ENCODE measurements at places on chromosomes 6 and 20.

DNA sequence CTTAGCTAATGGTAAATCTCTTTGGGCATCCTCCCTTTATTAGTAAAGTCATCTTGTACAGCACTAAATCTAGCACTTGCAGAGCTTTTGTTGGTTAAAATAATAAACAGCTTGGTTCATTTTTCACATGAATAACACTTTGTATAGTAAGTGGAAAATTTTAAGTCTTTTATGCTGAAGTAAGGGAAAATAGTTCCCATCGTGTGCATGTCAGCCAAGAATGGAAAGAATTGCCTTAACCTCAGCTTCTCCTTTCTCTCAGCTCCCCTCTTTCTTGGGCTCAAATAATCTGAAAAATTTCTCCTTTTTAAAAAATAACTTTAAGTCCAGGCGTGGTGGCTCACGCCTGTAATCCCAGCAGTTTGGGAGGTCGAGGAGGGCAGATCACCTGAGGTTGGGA is 16.6 kb downstream of the SNRPC start:
- DNase-seq: no peak

GRCh38 chr6:79250559-79250958 is 16.1 kb upstream of the HMGN3 start:
- no peak for DNase-seq

DNA sequence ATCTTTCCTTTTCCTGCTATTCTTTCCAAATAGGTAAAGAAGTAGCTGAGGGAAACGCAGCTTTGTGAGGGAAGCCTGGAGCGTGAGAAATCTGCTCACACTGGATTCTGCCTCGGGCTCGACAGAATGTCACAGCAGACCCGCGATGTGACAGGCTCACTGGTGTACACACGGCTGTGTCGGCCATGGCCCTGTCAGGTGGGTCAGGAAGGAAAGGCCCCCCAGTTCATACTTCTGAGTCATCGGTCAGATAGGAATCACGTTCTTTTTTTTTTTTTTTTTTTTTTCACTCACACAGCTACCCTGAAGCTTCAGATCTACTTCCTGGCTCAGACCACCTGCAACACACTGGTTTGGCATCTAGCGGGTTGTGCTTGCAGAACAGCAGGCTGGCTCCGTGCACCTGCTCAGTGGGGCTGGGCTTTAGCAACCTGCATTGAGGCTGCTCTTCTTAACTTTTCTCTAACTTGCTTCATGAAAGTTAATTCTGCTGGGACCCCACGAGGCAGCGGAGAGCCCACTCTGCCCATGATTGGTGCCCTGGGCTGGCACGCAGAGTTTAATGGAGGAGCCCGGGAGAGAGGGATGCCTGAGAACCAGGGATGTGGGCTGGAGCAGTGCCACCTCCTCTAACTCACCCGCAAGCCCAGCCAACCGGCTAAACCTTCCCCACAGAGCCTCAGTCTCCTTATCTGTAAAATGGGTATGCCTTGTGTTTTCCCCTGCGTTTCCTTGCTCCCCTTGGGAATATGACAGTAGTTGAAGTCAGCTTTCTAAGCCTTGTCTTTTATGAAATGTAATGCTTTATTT is 61.5 kb upstream of the FNDC1 start:
- DNase-seq: peak; percentile 24

- DNase-seq: no peak
These were observed 1195.9 kb upstream of the MAP3K7 start for GRCh38 chr6:91782802-91783201.

DNA sequence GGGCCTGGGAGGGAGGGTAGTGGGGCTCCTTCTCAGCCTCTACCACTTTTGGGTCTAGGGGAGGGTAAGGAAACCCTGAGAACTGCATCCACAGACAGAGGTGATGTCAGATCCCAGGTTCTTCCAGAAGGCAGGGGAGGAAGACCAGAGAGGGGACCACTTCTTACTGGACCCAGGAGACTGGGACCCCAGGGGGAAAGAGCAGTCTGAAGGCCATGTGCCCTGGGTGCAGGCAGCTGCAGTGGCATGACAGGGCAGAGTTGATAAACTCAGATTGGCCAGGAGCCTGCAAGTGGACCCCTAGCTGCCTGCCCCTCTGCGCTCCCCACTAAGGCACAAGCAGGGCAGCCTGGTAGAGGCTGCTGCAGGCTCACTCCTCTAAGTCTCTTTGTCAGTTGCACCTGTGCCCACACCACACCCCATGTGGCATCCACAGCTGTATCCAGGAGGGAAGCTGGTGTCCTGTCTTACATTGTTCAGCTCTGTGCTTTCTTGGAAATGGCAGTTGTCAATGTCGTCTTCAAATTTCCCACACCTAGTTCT is 2.7 kb downstream of the CST9L start:
- no peak for DNase-seq

DNA sequence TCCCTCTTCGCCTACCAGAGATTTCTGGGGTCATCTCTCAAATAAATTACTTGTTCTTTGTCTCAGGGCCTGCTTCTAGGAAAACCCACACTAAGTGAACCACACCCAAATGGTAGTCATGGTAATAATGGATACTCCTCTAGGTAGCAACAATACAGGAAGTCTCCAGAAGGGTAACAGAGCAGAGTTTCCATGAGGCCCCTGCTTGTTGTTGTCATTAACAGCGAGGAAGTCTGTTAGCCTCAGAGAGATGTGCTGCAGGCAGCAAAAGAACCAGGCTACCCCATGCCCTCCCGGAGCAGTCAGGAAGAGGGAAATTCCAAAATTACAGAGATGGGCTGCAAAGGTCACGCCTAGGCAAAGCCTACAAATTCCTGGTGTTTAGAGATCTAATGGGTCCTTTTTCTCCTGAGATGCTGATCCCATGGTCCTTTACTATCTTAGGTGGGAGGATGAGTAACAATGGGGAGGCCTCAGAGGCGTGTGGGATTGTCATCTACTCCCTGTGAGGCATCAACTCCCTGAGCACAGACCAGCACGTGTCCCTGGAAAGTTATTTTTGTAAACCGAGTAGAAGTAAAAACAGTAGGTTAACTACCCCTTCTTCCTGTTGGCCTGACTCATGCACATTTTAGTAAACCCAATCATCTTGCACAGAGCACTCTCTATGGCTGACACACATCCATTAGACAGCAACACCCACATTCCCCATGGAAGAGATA is 10.1 kb downstream of the ISM1 start:
- DNase-seq: no peak

- no peak for DNase-seq
These were observed 499.4 kb upstream of the NOX3 start for GRCh38 chr6:155955038-155955437.

DNA sequence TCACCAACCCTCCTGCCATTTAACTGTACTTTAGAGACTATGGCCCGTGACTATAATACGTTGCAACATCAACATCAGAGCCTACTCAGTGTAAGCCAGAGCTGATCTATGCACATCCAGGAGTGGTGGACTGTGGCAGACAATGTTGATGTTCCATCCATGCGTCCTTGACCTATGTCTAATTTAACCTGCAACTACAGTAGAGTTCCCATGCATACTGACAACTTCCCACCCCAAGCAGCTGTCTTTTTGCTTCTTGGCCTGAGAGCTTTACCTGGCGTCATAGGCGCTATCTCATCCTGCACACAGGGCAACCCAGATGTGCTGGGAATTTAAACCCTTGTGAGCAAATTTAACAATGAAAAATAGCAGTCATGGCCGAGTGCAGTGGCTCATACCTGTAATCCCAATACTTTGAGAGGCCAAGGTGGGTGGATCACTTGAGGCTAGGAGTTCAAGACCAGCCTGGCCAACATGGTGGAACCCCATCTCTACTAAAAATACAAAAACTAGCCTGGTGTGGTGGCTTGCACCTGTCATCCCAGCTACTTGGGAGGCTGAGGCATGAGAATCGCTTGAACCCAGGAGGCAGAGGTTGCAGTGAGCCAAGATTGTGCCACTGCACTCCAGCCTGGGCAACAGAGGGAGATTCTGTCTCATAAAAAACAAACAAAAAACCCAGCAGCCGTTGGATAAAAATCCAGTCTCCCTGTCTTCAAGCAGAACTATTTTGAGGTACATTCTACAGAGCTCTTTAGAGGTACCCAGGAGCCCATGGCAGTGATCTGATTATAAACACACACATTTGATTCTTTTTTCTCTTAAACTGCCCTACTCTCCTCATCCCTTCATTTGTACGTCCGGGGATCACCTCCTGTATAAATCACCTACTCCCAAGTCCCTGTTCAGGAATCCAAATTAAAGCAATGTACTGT is 22.0 kb downstream of the PERP start:
- DNase-seq: no peak

DNA sequence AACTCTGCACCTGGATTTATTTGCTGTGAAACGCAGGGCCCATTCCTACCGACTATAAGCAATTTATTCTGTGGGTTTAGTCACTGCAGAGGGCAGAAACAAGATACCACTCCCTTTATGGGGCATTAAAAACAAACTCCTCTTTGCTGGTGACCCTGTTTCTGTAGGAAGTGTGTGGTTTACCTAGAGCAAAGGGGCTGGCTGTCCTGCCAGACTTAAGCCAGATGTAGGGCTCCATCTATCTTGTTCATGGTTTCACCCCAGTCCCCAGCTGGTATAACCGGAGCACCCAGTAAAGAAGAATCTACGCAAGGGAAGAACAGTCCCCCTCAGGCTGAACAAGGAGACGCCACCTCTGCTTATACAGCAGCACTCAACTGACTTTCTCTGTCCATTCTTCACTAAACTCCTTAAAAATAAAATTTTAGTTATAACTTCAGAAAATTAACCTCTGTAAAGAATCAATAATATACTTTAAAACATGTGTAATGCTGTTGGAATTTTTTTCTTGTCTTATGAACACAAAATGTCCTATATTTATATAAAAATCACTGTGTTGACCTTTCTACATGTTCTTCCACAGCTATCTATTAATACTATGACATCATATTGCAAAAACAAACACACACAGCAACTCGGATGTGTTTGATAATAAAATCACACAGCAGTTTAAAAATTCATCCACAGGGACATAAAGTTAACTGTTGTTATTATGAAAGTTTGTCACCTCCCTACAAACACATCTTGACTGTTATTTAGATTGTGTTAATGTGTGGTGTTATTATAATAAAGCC is 126.1 kb upstream of the RPS6KA2 start:
- no peak for DNase-seq

GRCh38 chr20:61805781-61806180 is 259.9 kb downstream of the TAF4 start:
- DNase-seq: no peak

DNA sequence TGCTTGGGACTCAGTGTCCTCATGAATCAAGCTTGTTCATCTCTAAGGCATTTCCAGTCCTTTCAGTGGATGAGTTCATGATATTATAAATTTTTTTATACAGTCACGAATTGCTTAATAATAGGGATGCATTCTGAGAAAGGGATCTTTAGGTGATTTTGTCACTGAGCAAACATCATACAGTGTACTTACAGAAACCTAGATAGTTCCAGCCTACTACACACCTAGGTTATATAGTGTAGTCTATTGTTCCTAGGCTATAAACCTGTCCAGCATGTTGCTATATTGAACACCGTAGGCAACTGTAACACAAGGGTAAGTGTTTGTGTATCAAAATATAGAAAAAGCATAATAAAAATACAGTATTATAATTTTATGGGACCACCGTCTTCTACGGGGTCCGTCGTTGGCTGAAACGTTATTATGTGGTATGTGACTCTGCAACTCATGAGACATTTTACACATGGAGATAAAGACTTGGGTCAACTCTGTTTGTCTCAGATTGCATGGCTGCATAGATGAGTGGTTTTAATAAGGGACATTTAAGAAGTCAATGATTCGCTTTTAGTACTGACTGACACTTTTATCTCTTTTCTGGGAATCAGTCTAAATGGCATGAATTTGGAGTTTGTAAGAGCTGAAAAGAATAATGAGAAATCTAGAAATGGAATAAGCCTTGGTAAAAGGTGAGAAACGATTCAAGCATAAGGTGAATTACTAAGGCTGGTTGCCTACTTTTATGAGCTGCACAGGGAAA is 33.2 kb downstream of the CLIC5 start:
- no peak for DNase-seq

- DNase-seq: no peak
These were observed 106.7 kb upstream of the AHI1 start for GRCh38 chr6:135604035-135604860.

DNA sequence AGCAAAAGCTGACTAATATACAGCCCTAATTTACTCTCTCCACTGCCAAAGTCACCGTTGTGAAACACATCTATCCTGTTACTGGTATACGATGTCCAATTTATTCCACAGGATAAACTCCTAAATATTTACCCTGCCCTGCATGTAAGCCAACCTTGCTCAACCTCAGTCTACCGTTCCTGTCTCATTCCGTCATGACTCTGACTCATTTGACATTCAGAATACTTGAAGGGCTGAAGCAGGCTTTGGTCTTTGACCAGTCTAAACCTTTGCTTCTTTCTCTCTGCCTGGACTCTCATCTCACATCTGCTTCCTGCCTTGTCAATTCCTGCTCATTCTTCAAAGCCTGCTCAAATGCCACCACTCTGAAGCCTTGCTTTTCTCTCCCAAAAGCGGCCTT is 157.5 kb downstream of the SCP2D1 start:
- DNase-seq: no peak

GRCh38 chr20:37251825-37252477 is 9.7 kb downstream of the GHRH start:
- DNase-seq: no peak

DNA sequence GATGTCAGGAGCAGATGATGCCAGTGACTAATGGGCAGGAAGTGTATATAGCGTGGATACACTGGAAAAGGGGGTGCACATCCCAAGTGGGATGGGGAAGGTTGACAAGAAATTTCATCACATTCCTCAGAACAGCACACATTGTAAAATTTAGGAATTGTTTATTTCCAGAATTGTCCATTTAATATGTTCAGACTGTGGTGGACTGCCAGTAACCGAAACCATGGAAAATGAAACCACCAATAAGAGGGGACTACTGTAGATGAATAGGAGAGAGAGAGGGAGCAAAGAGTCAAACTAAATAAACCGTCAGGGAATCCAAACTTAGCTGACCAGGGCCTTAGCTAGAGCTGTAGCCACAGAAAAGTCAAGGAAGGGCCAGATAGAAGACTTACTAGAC is 164.4 kb upstream of the PRDM1 start:
- no peak for DNase-seq

- DNase-seq: no peak
These were observed 118.0 kb upstream of the POU3F2 start for GRCh38 chr6:98716341-98716740.

DNA sequence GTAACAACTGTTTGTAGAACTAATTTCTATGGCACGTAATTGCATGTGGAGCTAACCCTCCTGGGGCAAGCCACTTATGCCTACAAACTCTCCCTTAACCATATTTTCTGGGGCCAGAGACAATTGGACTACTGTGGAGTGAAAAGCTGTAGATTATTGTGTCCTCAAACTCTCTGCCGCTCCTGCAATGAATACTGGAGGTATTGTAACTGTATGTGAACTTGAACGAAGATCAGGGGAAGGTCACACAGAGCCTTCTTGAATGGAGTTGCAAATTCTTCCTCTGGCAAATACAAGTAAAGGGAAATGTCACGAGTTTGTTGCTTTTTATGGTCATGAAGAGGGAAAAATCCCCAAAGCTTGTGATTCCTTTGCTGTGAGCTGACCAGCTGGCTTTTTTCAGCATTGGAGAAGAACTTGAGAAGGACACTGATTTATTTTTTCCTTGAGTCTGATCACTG is 18.2 kb downstream of the AKAP12 start:
- no peak for DNase-seq

Data from colonic mucosa (tissue), 4 donors.